ENCODE measurements at places on chromosomes 6 and 20.

DNA sequence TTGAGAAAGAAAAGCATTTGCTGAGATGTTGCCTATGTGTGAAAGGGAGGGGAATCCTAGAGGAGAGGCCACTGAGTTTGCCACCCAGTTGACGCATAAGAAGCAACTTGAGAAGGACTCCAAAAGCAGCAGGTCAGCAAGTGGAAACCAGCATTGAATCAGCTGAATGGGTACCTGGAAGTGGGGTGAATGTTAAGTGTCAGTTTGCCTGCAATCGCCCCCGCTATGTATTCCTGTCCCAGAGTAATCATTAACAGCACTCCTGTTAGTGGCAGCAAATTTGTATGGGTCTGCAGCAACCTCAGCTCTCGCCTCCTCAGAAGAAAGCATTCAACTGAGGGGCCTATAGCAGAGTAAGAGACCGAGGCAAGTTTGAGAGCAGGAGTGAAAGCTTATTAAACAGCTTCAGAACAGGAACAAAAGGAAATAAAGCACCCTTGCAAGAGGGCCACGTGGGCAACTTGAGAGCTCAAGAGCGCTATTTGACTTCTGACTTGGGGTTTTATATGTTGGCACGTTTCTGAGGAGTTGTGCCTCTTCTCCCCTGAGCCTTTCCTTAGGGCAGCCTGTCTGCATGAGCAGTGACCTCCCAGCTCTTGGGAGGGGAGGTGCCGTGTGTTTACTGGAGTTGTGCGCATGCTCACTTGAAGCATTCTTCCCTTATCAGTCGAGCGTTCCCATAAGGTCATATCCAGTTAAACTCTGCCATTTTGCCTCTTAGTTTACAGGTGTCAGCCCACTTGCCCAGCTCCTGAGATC, 122.6 kb upstream of the PHACTR1 start:
- DNase-seq, result no peak

DNA sequence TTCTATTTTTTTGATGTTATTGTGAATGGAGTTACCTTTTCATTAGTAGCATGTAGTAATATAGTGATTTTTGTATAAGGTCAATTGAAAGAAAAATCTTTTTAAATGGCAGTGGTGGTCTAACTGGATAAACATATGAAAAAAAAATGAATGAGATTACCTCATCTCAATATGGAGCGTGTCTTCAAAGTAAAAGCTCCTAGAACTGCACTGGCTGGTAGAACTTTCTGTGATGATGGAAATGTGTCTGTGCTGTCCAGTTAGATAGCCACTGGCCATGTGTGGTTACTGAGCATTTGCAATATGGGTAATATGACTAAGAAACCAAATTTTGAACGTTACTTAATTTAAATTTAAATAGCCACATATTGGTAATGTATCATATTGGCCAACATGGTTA, 44.1 kb downstream of the MRAP2 start:
- no peak for DNase-seq

GRCh38 chr20:54138427-54138826, 35.4 kb downstream of the CYP24A1 start:
- DNase-seq, result no peak

DNA sequence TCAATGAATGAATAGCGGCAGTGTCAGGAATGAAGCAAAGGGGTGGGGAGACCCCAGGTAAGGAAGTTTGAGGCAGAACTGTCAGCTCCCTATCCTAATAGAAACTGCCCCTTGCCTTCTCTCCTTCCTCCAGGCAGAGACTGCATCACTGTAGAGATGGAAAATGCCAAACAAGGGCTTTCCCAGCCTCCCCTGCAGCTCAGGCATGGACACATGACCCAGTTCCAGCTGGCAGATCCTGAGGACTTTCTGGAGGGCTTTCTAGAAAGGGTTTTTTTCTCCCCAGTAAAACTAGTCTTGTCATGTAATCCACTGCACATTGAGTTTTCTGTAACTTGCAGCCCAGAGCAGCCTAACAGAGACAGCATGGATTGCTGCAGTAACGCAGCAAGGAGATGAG, 17.9 kb upstream of the PNPLA1 start:
- DNase-seq, result no peak

- DNase-seq, result no peak
Observed at GRCh38 chr20:1489325-1489724, 1.9 kb downstream of the SIRPB2 start.

DNA sequence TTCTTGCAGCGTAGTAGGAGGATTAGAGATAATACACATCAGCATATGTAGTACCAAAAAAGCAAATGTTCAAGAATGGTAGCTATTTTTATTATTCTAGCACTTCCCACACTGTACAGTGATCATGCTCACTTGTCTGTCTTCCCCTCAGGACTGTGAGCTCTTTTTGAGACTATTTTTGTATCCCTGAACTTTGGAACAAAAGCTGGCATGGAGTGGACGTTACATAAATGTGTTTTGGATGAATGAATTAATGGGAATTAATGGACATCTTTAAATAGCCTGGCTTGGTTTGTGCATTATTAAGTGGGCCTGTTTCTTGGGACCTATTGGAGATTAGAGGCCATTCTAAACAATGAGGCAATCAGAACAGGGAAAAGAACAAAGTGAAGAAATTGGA, 243.7 kb downstream of the CD83 start:
- no peak for DNase-seq

DNA sequence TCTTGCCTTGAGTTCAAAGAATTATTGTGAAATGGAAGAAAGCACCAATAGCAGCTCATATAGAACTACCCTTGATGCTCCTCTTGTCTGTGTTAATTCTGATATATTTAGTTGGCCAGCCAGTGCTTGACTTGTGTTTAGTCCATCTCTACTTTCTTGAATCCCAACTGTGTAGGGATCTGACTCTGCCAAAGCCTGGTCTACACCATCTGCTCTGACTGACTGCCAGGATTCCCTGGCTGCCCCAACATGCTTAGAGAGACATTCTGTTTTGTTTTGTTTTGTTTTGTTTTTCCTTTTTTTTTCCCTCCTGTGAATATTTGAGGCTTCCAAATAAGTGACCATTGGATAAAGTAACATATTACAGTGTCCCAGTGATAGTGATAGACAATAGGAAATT, 953.7 kb upstream of the MANEA start:
- DNase-seq, result no peak

DNA sequence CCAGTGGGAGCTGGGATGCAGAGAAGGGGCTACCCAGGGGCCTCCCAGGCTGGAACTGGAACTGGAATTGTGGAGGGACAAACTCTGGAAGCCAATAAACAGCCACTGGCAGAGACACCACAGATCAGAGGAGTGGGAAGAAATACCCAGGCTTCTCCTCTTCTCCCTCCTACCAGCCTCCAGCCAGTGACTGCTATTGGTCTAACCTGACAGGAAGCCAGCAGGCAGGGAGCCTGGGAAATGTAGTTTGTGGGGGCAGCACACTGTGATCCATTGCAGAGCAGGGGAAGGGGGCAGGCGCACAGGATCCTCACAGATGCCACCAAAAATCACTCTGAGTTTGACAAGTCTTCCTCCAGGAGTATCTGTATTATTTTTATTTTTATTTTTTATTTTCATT, 12.1 kb upstream of the MLN start:
- no peak for DNase-seq

GRCh38 chr6:164947164-164947563, 362.2 kb downstream of the C6orf118 start:
- DNase-seq, result no peak

DNA sequence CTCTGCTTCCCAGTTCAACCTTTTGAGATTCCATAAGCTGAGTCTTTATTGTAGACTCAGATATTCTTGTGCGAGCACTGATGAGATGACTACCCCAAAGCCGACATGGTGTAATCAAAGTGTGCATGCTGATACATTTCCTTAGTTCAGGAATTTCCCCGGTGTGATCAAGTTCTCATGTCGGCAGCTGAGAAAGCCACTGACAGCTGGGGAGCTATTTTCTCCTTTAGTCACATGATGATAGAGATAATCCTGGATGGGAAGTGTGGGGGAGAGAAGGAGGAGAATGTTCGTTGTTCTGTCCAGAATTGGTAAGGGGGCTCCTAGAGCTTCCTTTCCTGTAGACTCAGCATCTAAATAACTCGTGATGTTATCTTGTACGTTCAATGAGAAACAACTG, 7.7 kb upstream of the CAP2 start:
- no peak for DNase-seq

- DNase-seq, result no peak
Observed at GRCh38 chr6:11035616-11036350, 8.3 kb downstream of the ELOVL2 start.

GRCh38 chr20:21432911-21433310, 35.6 kb upstream of the NKX2-4 start:
- DNase-seq, result no peak

- no peak for DNase-seq
Observed at GRCh38 chr6:1029141-1029540, 282.8 kb upstream of the FOXQ1 start.

GRCh38 chr6:160477901-160478300, 129.7 kb downstream of the SLC22A3 start:
- DNase-seq, result no peak

DNA sequence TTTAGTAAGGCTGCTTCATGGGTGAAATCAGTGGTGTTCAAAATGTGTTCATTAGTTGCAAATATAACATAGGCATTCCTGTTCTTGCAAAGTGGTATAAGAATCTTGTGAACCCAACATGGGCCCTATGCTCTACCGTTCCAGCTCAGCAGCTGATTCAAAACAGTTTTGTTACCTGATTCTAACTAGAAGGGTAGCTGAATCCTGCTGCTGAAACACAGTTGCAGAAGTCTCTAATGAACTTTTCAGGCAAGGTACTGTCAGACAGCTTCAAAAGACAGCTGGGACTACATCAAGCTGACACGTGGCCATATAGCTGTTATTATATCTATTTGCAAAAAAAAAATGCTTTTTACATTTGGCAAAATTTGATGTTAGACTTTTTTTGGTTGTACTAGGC, 22.7 kb downstream of the THEMIS start:
- DNase-seq, result no peak

- DNase-seq, result no peak
Observed at GRCh38 chr6:121393731-121394505, 41.5 kb upstream of the GJA1 start.

DNA sequence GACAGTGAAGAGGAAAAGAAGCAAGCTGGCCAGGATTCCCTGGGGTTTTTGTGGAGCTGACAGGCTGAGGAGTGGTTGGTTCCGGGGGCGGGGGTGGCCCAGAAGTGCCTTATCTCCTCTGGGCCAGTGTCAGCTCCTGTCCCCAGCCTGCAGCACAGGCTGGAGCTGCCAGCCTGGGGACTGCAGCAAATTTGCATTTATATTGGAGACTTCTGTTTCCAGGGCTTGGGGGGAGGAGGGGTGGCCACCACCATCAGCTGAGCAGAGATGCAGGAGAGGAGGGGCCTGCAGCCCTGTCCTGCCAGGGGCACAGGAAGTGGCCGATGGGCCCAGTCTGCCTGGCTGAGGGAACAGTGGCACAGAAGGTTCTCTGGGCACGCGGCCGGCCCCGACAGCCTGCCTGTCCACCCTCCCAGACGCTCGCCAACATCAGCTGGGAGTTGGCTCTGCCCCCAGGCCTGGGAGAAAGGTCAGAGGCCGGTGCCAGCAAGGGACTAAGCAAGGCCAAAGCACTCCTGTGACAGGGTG, 24.3 kb upstream of the SCRT2 start:
- no peak for DNase-seq

DNA sequence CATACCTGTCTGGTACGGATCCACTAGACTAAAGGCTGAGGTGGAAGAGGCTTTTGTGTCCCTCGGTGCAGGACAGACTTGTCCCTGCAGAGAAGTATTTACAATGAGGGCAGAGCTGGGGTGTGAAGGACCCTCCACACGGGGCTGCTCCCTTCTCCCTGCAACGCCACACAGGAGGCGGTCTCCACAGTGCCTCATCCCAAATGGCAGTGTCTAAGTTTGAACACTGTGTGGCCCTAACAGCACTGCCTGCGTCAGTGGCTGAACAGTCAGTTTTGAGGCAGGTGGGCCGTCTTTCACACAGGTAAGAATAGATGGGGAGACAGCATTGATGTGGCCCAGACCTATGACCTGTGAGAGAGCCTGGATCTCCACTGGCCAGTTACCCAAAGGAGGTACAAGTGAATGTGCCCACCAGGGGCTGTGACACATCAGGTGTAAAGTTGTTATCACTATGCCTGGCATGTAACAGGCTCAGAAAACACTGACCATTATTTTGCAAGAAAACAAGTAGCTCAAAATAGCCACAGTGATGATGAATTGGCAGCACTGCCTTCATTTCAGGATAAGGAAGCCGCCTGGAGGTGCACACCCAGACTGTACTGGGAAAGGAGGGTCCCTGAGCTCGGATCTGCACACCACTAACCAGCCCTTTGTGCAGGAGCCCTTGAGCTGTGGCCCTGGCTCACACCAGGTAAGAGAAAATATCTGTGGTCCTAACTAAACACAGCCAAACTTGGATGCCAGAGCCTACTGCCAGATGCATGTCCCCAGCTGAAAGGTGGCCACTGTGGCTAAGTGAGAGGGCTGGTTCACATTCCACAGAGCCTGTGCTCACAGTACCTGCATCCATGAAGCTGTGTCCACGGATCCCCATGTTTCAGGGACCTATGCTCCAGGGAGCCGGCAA, 246.7 kb downstream of the DLL1 start:
- no peak for DNase-seq

GRCh38 chr20:51452091-51452613, 90.4 kb downstream of the NFATC2 start:
- no peak for DNase-seq
